Hippocampal formation (tissue), 2 donors: ENCODE measurements at places on chromosomes 5 and 9.
A peak's percentile ranks its signal among the peaks of the same experiment; 100 is the strongest.

DNA sequence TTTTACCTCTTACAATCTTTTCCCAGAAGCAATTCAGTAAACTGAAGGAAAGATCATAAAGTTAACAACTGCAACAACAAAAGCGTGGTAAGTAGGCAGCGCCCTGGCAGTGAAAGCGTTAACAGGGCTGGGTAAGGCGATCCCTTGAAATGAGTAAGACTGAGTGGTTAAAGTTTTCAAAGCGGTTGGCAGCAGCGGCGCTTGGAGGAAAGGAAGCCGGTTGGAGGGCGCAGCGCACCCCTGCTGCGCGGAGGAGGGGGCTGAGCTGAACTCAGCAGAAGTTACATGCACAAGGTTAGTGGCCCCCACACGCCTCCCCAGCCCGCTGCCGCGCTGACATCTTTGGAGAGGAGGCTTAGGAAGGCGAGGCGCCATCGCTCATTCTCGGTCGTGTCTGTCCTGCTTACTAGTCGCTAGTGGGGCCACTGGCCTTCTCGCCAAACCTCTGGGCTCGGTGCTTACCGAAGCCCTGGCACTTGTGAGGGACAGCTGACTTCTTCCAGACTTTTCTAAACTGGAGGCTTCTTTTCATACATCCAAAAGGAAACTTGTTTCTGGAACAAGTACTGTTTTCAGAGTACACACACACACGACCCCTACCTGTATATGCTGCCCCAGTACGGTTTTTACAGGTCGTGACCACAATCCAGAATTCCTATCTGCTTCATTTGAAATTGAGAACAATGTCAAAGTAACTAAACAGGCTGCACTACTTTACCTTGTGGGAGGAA is at the start of gene SH3RF2:
SH3RF2 (plus strand) TSS at position 178 of the 731 bp plus-strand sequence. CDS start 1,351 bp downstream, outside the sequence.
- DNase-seq, result no peak

- no peak for DNase-seq
These were observed 7.2 kb downstream of the SLC6A3 start for GRCh38 chr5:1437876-1438559.

DNA sequence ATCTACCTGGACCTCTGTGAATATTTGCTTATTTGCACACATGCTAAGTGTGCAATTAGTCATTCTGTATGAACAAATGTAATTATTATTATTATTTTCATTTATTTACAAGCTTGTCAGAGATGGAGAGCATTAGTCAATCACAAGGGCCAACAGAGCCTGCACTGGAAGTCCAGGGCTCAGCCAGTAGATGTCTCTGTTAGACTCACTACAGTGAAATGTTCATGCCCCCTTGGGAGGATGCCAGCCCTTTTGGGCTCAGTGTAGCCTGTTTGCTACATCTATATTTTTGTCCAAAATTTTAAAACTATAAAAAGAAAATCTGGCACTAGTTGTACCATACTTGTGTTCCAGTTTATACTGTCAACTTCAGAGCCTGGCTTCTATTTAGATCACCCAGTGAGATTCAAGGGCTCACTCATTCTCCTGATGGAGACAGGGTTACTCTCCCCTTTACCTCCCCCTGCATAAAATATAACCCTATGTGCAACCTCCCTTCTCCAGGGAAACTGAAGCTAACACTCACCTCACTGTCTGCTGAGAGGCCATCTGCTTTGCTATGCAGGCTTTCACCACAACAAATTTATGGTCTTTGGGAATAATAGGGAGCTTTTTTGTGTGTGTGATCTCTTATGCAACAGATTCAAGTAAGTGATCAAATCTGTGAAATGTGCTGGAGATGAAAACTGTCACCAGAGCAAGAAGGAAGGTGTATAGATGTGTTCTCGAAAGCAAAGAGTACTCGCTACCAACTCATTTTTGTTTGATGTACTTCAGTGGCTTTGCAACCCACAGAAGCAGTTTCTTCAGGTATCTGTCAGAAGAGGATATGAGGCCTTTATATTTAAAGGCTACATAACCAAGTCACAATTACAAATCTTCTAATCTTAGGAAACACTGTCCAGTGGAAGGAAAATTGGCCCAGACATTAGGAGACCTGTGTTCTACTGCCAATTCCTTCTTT is 99.9 kb upstream of the TLE4 start:
- DNase-seq, result peak; percentile 64

- DNase-seq, result no peak
These were observed 284.5 kb downstream of the MAT2B start for GRCh38 chr5:163789870-163790269.

DNA sequence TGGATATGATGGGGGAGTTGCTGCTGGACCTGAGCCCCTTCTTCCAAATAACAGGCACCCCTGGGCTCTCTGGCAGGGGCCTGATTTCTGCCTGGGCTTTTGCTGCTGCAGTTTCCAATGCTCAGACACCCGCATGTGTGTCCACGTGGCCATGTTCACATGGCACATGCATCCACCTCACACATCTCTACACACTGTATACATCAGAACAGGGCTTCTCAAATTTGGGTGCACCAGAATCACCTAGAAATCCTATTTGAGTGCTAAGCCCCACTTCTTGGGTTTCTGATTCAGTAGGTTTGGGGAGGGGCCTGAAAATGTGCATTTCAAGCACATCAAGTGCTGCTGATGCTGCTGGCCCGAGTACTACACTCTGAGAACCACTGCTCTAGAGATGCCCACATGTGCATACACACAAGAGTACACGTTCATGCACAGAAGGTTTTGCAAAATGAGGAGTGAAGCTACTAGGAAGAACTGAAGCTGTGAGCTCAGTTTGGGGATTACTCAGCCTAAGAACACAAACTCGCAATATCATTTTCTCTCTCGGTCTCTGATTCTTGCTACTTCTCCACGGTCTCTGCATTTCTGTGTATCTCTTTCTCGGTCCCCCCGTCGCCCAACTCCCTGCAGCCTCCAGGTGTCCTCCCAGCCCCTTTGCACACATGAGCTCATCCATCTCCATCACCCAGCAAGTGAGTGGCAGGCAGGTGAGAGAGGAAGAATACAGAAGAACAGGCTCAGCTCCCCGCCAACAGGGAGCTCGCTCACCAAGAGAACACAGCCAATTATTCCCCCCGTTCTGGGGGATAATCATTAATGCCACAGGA is 97.0 kb downstream of the PCDH1 start:
- DNase-seq, result no peak

GRCh38 chr5:168312606-168313295 is 21.3 kb downstream of the WWC1 start:
- DNase-seq, result no peak

GRCh38 chr5:14743601-14744295 is 79.2 kb downstream of the OTULIN start:
- DNase-seq, result no peak
